ENCODE measurements at places on chromosomes 7 and 10.
A peak's percentile ranks its signal among the peaks of the same experiment; 100 is the strongest.

- DNase-seq = no peak
Observed at GRCh38 chr10:1142596-1142995, 86.4 kb downstream of the WDR37 start.

- DNase-seq = no peak
Observed at GRCh38 chr7:158246960-158247673, 340.5 kb downstream of the PTPRN2 start.

GRCh38 chr7:1938788-1939433 is 268.8 kb downstream of the ELFN1 start:
- DNase-seq = no peak

- DNase-seq = no peak
Observed at GRCh38 chr10:52217531-52217930, 96.5 kb upstream of the DKK1 start.

- DNase-seq = no peak
Observed at GRCh38 chr7:151051108-151051507, 2.8 kb downstream of the ASIC3 start.

DNA sequence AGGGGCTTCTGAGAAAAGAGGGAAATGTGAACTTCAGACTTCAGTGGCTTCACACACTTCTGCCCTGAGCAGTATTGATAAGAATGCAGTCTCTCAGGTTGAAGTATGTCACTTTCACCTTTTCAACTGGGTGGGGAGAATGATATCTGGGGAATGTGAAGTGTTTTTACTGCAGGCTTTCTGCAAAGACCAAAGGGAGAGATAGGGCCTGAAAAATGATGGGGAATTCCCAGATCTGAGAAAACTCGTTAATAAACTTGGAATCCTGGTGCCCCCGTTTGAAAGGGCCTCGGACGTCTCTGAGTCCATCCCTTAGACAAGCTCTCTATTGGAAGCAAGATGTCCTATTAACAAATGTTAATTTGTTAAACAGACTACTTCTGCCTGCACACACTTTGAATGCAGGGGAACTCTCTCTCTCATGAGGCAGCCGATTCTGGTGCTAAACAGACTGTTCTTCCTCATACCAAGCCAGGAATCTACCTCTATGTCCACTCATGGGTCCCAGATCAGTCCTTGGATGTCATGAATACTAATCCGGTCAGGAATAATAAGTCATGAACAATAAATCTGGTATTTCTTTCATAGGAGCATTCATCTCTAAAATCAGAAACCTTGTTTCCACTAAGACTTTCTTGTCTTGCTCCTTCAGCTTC is 193.6 kb downstream of the JCAD start:
- DNase-seq = peak; percentile 97

DNA sequence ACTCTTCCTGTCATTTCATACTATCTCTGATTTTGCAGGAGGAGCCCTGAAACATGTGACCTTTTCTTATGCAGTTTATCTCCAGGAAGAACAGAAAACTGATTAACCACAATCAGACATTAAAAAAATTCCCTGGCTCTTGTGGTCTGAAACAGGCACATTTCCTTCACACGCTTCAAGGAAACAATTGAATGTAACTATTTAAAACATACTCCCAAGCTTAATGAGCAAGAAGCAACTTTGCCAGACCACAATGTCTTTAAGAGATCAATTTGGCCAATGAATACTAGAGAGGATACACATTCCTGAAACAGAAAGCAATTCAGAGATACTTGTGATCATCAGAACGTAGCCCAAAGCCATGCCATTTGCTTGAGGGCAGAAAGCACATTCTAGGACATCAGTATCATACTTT is 65.8 kb downstream of the PIP4K2A start:
- peak; percentile 98 for DNase-seq

DNA sequence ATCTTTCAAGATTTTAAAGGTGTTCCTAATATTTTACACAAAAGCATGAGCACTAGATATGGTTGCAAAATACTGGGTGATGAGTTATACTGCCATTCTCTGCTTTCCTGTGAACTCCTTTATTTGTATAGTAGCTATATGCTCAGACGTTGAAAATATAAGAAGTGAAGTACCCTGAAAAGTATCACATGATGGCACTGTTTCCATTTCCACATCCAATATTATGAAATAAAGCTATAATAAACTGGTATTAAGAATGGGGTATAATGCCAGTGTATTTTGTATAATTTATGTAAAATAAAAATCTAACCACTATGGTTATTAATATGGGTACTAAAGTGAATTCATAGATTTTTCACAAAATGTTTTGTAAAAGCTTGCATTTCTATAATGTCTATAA is 79.6 kb upstream of the FOXP2 start:
- DNase-seq = no peak

GRCh38 chr10:4691776-4692175 is 134.2 kb upstream of the AKR1E2 start:
- DNase-seq = no peak

GRCh38 chr7:101128040-101128834 is 1.3 kb downstream of the SERPINE1 start:
- DNase-seq = no peak

- DNase-seq = peak; percentile 17
Observed at GRCh38 chr7:6226194-6226799, 46.1 kb downstream of the CYTH3 start.

GRCh38 chr7:111746950-111747349 is 184.7 kb upstream of the IMMP2L start:
- DNase-seq = no peak

- no peak for DNase-seq
Observed at GRCh38 chr7:31160941-31161340, 108.8 kb downstream of the ADCYAP1R1 start.

DNA sequence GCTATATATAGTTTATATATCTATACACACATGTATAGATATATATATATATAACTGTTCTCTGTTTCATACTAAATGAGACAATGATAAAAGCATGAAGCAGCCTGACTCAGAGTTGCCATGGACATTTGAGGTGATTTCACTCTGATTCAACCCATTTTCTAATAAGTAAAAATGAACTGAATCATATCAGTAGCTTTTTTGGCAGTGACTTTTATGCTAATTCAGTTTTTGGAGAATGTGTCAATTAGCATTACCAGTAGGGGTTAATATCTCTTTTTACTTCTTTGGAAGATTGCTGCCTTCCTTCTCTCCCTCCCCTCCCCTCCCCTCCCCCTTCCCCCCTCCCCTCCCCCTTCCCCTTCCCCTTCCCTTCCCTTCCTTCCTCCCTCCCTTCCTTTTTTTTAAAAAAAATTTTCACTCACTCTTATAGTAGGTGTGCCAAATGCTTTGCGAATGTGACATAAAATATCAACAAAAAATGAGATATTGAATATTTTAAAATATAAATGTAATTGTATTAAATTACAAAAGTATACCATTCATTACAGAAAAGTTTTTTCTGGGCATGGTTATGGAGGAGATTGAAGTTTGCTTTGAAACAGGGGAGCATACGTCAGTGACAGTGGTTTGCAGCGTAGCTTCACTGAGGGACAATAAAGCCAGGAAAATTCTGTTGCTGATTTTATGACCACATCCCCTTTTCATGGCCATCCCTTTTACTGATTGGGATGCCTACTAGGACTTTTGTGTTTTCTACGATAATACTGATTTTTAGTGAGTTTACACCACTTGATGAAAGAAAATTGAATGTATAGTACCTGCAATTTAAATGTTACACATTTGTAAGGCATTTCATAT is 64.0 kb upstream of the KLF6 start:
- DNase-seq = no peak

- no peak for DNase-seq
Observed at GRCh38 chr7:127955051-127955531, 76.1 kb downstream of the LRRC4 start.

- DNase-seq = peak; percentile 59
Observed at GRCh38 chr7:116679500-116679899, 7.5 kb downstream of the MET start.

DNA sequence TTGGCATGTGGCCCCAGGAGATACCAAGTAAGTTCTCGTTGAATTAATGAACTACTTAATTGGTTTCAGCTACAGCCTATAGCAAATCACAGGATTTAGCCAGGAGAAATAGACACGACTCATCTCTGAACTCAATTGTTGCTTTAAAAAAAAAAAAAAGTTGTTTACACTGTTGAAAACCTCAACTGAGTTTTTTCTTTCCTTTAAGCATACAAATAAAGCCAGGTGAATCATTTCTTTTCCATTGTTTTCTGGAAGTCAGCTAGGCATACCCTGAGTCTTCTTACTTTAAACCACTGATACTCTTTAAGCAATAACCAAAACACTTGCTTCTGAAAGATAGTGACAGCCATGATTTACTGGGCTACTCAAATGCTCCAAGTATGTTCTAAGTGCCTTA is 755 bp downstream of the FRMPD2 start:
- peak; percentile 33 for DNase-seq

- DNase-seq = no peak
Observed at GRCh38 chr10:59106441-59106840, 70.0 kb upstream of the PHYHIPL start.

- no peak for DNase-seq
Observed at GRCh38 chr7:139232377-139232717, 1.3 kb downstream of the UBN2 start.

GRCh38 chr10:69392481-69393000 is 24.2 kb downstream of the TACR2 start:
- DNase-seq = peak; percentile 63

- DNase-seq = no peak
Observed at GRCh38 chr7:3028758-3029093, 14.9 kb downstream of the CARD11 start.
